ENCODE measurements at places on chromosomes 4 and X.

- DNase-seq = no peak
These were observed 235.9 kb upstream of the PCDH18 start for GRCh38 chr4:137768196-137768595.

- DNase-seq = no peak
These were observed 84.8 kb upstream of the ZNF827 start for GRCh38 chr4:146023334-146023967.

DNA sequence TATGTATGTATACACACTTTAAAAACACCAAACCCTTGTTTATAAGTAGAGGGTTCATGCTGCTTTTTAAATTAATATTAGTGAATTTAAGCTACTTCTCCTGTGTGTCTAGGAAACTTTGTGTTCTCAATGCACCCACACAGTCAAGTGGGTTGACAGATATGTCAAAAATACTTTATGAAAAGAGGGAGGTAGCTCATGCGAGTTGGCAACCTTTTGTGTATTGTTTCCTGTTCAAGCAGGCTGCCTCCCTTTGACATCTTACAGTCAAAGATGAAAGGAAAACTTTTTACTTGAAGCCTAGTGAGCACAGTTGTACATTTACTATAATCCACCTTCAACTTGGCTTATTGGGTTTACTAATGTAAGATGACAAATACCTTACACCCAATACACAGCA, 218.4 kb downstream of the KLHL13 start:
- DNase-seq = no peak

- peak; percentile 52 for DNase-seq
These were observed 81.4 kb downstream of the FBXW7 start for GRCh38 chr4:152454398-152455011.

DNA sequence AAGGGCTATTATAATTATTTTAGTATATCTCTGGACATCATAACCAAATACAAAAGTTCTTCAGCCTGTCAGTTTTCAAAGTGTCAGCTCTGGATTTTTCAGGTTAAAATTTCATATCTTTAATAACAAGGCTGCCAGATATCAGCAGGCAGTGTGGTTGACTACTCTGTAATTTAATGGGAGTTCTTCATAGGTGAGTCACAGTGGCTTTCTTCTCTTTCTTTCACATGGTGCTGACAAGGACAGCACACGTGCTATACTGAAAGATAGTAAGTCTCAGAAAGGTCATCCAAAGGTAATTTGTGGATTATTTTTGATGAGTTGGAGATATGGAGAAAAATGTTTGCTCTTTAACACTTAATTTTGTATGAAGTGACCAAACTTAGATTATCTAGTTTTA, 43.2 kb downstream of the GALNT7 start:
- DNase-seq = peak; percentile 88

DNA sequence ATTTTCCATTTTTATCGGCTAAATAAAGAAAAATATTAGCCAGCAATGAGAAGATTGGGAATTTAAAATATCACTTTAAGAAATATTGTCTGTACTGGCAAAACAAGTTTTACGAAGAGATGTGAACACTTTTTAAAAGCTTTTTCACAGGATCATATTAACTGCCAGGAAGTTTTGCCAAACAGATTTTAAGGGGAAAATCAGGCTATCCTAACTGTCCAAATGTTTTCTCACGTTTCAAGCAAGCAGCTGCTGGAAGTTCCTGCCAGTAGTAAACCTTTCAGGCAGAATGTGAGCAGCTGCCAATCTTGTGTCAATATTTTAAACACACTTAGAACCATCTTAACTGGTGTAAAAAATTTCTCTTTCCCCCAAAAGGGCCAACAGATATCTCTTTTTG, 101.1 kb downstream of the ADGRL3 start:
- DNase-seq = no peak

- DNase-seq = peak; percentile 11
These were observed 156.6 kb downstream of the GATB start for GRCh38 chr4:151604238-151604637.

GRCh38 chr4:159014859-159015258, 88.0 kb upstream of the RAPGEF2 start:
- no peak for DNase-seq
